ENCODE measurements at places on chromosomes 7 and 10. TPM values are rescaled to one million over a fixed set of nuclear protein-coding genes. Genes with fewer than 3 reads are reported as not detected.

- DNase-seq = no peak
Observed at GRCh38 chr7:124041439-124041838, 8.6 kb upstream of the TMEM229A start.

DNA sequence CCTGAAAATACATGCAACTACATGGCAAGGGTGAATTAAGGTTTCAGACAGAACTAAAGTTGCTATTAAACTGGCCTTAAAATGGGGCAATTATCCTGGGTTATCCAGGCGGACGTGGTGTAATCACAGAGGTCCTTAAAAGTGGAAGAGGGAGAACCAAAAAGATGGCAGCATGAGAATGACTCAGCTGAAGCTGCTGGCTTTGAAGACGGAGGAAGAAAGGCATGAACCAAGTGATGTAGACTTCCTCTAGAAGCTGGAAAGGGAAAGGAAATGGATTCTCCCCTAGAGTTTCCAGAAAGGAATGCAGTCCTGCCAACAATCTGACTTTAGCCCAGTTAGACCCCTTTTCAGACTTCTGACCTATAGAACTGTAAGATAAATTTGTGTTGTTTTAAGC is 27.0 kb upstream of the UBN2 start:
- DNase-seq = no peak

DNA sequence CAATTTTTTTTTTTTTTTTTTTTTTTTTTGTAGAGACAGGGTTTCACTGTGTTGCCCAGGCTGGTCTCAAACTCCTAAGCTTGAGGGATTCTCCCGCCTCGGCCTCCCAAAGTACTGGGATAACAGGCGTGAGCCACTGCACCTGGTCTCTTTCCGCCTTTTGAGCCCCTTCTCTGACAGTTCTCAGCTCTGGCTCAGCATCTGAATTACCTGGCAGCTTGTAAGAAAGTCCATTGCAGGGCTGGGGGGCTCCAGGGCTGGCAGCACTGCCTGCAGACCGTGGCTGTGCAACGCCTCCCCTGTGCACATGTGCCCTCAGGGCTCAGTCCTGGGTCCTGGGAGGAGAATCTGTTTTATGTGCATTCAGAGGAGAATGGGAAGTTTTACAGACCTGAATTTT is 37.6 kb downstream of the VWA2 start:
- no peak for DNase-seq

The CFAP69 gene
- total RNA-seq = not detected

Measured in Peyer's patch (tissue), 4 donors.